NCI-H446 (cell line): ENCODE measurements at places on chromosomes 2 and 18.

GRCh38 chr2:238305092-238305862, 15.0 kb upstream of the TRAF3IP1 start:
- DNase-seq = no peak

- no peak for DNase-seq
Observed at GRCh38 chr2:149906886-149907285, 319.3 kb upstream of the MMADHC start.

DNA sequence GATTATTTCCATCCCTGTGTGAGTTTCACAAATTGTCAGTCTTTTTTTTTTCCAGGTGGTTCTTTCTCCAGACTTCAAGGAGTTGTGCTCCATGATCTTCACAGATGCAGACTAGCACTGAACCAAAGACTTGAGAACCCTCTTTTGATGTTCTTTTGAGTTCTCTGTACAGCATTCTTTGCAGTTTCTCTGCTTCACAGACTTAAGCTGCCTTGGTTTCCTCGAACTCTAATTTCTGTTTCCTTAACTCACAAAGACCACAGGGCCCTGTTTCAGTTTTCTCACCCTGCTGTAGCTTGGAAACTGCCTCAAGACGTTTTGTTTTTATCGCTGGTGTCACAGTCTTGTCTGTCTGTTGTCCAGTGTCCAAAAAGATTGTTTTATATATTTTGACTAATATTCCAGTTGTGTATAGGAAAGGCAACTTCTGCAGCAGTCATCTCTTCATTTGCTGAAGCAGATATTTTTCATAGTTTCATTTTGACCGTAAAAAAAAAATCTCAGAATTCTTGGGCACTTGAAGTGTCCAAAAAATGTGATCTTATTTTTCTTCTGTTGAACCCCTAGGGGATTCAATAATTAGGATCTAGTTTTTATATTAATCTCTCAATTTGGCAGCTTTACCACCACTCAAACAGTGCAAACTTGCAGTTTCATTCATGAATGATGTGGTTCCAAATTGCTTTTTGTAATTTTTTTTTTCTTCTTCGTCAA, 97.0 kb upstream of the MC4R start:
- peak; percentile 16 for DNase-seq

DNA sequence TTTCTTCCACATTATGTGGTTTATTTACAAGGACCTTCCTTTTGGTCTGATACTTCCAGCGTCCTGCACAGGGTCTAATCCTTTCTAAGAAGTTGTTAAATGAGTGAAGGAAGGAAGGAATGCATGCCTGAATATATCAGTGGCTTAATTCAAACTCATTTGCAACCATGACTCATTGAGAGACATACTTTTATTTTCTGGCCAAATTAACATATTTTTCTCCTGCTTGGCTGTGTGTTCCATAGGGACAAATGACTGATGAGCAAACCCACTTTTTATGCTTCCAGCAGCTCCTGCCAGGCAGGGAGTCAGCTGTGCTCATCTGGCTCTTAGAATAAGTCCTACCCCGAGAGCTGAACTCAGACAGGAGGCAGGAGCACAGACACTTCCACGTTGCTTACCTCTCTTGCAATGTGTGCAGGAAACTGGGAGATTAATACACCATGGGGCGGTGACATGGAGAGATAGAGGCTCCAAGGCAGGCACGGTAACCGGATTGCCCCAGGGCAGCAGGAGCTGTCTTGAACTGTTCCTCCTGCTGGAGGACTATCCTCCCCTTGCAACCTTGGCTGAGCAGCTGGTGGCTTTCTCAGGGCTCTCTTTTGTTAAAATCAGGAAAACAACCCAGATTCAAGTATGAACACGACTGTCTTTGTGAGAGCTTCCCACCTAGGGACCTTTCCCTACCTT, 667.5 kb upstream of the HS6ST1 start:
- no peak for DNase-seq

- no peak for DNase-seq
Observed at GRCh38 chr2:46147626-46148368, 149.4 kb upstream of the EPAS1 start.

GRCh38 chr2:64021578-64021977, 2.4 kb upstream of the VPS54 start:
- DNase-seq = no peak

DNA sequence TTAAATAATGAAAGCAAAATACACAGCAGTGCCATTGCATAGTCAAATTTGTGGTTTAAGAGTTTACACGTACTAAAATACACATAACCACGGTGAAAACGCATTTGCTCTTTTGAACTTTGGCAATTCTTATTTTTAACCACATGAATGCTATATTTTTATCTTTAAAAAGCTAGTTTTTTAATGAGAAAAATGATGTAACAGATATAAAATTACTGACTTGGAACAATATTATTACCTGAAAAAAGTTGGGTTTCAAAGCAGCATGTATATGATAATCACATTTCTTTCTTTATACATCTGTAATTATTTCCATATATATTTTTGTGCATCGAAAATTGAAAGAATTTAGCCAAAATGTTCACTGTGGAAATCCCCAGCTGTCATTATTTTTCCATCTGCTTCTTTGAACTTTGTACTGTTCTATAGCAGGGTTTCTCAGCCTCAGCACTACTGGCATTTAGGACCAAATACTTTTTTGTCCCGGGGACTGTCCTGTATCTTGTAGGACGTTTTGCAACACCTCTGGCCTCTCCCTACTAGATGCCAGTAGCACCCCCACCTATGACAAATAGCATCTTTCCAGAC, 75.9 kb upstream of the CAB39 start:
- DNase-seq = no peak

DNA sequence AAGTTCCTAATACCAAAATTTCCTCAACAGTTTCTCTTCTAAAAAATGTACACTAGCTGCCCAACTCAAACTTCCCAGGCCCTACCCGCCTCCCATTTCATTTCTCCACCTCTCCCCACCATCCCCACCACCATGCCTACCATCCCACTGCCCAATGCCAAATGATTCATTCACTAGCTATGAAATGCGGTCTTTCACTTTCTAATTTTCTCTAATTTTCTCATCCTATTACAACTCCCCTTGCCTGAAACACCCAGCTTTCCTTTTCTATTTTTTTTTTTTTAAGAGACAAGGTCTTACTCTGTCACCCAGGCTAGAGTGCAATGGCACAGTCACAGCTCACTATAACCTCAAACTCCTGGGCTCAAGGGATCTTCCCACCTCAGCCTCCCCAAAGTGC, 38.4 kb downstream of the KIDINS220 start:
- no peak for DNase-seq

DNA sequence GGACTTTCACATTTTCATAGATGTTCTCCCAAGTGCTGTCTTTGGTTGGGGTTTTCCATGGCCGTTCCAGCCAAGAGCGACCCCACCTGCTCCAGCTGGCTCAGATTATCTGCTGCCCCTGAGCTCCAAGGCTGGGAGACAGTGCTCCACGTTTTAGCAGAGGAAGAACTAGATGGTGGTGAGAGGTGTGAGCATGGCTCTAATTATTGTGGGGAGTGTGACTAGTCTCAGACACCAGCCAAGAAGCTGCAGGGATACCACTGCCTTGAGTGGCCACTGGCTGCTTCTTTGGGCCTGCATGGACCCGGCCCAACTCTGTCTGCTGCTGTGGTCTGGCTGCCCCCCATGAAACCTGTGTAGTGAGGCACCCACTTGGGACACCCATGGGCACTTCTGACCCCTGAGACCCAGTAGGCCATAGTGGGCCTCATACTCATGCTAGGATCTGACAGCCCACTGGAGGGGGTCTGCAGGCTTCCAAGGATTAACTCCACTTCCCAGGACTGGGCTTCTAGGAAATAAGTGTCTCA, 2.8 kb upstream of the NCL start:
- DNase-seq = no peak

DNA sequence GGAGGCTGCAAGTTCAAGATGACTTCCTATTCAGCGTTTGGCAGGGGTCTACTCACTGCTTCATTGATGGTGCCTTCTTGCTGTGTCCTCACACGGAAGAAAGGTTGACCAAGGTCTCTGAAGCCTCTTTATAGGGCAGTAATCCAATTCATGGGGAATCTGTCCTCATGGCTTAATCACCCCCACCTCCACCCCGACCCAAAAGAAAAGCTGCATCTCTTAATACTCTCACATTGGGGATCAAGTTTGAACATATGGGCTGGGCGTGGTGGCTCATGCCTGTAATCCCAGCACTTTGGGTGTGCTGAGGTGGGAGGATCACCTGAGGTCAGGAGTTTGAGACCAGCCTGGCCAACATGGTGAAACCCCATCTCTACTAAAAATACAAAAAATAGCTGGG, 36.4 kb upstream of the HNMT start:
- DNase-seq = no peak

DNA sequence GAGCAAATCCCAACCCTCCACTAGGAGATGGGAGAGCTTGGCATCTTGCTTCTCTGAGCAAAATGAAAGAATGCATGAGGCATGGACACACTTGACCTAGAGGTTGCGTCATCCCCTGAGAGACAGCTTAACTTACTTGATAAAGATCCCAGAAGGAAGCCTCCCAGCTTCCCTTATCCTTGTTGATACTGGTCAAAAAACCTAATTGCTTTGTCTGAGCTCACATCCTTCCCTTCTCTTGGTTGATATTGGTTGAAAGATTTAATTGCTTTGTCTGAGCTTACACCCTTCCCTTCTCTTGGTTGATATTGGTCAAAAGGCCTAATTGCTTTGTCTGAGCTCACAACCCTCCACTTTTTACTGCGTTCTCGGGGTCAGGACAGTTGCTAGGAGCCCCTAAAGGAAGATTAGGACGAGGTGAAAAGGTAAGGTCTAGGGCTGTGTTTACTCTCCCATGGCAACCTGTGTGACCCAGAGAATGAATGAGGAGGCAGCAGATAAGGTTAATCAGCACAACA, 12.2 kb upstream of the BOD1L2 start:
- DNase-seq = no peak

GRCh38 chr18:62977512-62977911, 262.2 kb downstream of the PHLPP1 start:
- no peak for DNase-seq

GRCh38 chr2:173159791-173160463, 84.3 kb downstream of the MAP3K20 start:
- no peak for DNase-seq
